ENCODE measurements at places on chromosomes 3 and 15. TPM values are rescaled to one million over a fixed set of nuclear protein-coding genes. Genes with fewer than 3 reads are reported as not detected.

GRCh38 chr3:851098-851790, 241.6 kb upstream of the CNTN6 start:
- DNase-seq, result no peak
- no peaks in the 10 kb centered on the region for H3K27me3 ChIP-seq
- H3K4me3 ChIP-seq, result no peak overlapping the region
- no peaks in the 10 kb centered on the region for H3K4me1 ChIP-seq

- H3K4me1 ChIP-seq, result peaks cover 12% of the 10 kb centered on the region
- H3K36me3 ChIP-seq, result no peaks in the 10 kb centered on the region
- H3K27me3 ChIP-seq, result no peaks in the 10 kb centered on the region
These were observed 42.3 kb downstream of the CGNL1 start for GRCh38 chr15:57418635-57419034.

GRCh38 chr3:127411083-127411727, 123.4 kb upstream of the PRR20G start:
- no peaks in the 10 kb centered on the region for H3K27me3 ChIP-seq
- H3K36me3 ChIP-seq, result no peaks in the 10 kb centered on the region
- no peak overlapping the region for H3K27ac ChIP-seq
- H3K4me1 ChIP-seq, result no peaks in the 10 kb centered on the region
- no peak for DNase-seq
- H3K4me3 ChIP-seq, result no peak overlapping the region

DNA sequence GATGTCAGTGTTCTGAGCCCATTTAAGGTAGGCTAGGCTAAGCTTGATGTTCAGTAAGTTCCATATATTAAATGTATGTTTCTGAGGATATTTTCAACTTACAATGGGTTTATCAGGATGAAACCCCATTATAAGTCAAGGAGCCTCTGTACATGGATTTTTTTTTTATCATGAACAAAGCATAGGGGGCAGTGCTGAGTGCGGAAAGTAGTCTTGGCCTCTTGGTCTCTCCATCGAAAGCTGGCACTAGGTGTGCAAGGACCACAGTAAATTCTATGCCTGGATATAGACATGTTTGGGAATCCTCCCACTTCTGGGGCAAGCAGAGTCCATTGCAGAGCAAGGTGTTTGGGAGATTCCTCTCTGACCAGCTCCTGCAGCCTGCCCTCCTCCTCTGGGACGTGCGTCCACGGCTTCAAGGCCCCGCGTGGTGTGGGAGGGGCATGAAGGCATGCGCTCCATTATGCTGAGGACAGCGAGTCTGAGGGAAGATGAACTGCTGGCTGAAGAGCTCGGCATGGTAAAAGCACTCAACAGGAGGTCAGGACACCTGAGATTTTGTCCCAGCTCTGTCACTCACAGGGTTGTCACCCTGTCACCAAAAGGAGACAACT, 122.9 kb upstream of the LIPC start:
- no peaks in the 10 kb centered on the region for H3K4me1 ChIP-seq
- no peak overlapping the region for H3K27ac ChIP-seq
- no peak for DNase-seq
- H3K36me3 ChIP-seq, result no peaks in the 10 kb centered on the region

DNA sequence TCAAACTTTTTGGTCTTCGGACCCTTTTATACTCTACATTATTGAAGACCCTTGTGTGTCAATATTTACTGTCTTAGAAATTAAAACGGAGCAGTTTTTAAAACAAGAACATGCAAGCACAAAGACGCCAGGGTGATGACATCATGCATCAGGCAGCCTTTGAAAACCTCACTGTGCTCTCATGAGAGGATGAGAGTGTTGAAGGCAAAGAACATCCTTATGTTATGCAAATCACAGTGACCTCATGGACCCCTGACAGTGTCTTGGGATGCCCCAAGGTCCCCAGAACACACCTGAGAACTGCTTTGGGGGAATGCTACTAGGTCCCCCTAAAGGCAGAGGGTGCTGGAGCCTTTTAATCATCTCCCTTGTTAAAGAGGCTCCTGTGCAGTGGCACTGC, 51.6 kb downstream of the CHDH start:
- no peaks in the 10 kb centered on the region for H3K27me3 ChIP-seq
- H3K36me3 ChIP-seq, result no peaks in the 10 kb centered on the region
- no peak overlapping the region for H3K27ac ChIP-seq
- H3K4me3 ChIP-seq, result no peak overlapping the region

GRCh38 chr3:16337856-16338540, 73.0 kb downstream of the OXNAD1 start:
- no peaks in the 10 kb centered on the region for H3K36me3 ChIP-seq
- H3K27me3 ChIP-seq, result no peaks in the 10 kb centered on the region
- no peaks in the 10 kb centered on the region for H3K4me1 ChIP-seq
- H3K4me3 ChIP-seq, result no peak overlapping the region
- no peak overlapping the region for H3K27ac ChIP-seq
- peak; percentile 27 for DNase-seq

GRCh38 chr15:83219026-83219425, 11.4 kb upstream of the HDGFL3 start:
- no peaks in the 10 kb centered on the region for H3K36me3 ChIP-seq
- no peaks in the 10 kb centered on the region for H3K27me3 ChIP-seq
- H3K4me1 ChIP-seq, result no peaks in the 10 kb centered on the region
- no peak overlapping the region for H3K27ac ChIP-seq
- no peak overlapping the region for H3K4me3 ChIP-seq
- DNase-seq, result no peak

GRCh38 chr3:27340534-27340933, 28.6 kb downstream of the NEK10 start:
- no peak overlapping the region for H3K4me3 ChIP-seq
- H3K36me3 ChIP-seq, result no peaks in the 10 kb centered on the region
- DNase-seq, result no peak
- no peaks in the 10 kb centered on the region for H3K27me3 ChIP-seq

DNA sequence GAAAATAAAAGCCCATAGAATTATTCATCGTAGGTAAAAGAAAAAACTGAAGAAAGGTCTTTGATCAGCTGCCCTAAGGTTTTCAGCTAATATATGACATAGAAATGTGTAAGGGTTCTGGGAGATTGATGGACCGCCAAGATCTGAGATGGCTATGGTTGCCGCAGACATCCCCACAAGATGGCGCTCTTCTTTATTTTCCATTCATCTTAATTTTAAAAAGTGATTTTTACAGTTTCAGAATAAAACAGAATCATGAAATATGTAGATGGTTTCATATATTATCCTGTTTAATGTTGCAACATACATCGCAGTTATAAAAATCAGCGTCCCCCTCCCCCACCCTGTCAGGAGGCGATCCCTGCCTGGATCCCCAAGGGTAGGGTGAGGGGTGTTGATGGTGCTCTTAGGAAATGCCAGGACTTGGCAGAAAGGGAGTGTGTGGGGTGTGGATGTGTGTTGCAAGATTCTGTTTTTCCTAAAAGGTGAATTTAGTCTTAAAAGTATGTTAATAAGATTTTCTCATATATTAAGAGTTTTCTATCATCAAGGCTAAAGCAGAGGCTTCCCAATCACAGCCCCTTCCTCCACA, 68.8 kb downstream of the ANXA2 start:
- no peaks in the 10 kb centered on the region for H3K36me3 ChIP-seq
- DNase-seq, result peak; percentile 22

DNA sequence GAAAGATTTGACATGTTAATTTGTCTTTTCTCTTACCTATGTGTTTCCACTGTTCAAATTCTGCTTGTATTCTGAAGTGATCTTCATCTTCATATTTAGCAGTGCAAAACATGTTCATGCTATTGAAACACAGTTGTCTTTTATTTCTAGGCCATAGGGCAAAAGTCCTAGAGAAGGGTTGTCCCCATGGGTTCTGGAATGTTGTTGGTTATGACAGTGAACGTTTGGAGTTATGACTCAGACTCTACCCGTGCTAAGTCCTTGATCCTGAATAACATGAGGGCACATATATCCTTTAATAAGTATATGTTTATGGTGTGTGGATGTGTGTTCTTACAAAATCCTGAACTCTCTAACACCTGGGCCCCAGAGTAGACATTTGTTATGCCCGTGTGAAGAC, 23.0 kb upstream of the ARPP21 start:
- H3K4me1 ChIP-seq, result no peaks in the 10 kb centered on the region
- no peak overlapping the region for H3K27ac ChIP-seq
- no peak overlapping the region for H3K4me3 ChIP-seq
- no peaks in the 10 kb centered on the region for H3K27me3 ChIP-seq
- DNase-seq, result no peak

GRCh38 chr15:91679447-91679846, 174.1 kb upstream of the SLCO3A1 start:
- H3K4me3 ChIP-seq, result no peak overlapping the region
- no peaks in the 10 kb centered on the region for H3K36me3 ChIP-seq
- H3K27me3 ChIP-seq, result no peaks in the 10 kb centered on the region
- no peak for DNase-seq

- H3K4me1 ChIP-seq, result peaks cover 13% of the 10 kb centered on the region
- no peak for DNase-seq
- H3K27ac ChIP-seq, result no peak overlapping the region
- H3K27me3 ChIP-seq, result no peaks in the 10 kb centered on the region
These were observed 99.1 kb downstream of the MESD start for GRCh38 chr15:80890341-80891005.

- no peaks in the 10 kb centered on the region for H3K4me1 ChIP-seq
- no peak overlapping the region for H3K27ac ChIP-seq
- no peak for DNase-seq
- no peaks in the 10 kb centered on the region for H3K36me3 ChIP-seq
- no peaks in the 10 kb centered on the region for H3K27me3 ChIP-seq
- no peak overlapping the region for H3K4me3 ChIP-seq
These were observed 678.4 kb downstream of the ROBO2 start for GRCh38 chr3:77718311-77718710.

- H3K27ac ChIP-seq, result no peak overlapping the region
- H3K27me3 ChIP-seq, result no peaks in the 10 kb centered on the region
- H3K36me3 ChIP-seq, result no peaks in the 10 kb centered on the region
- no peak for DNase-seq
- H3K4me1 ChIP-seq, result peaks cover 38% of the 10 kb centered on the region
- no peak overlapping the region for H3K4me3 ChIP-seq
These were observed 89.0 kb downstream of the BDH1 start for GRCh38 chr3:197466586-197467399.

- H3K4me1 ChIP-seq, result peaks cover 14% of the 10 kb centered on the region
- H3K4me3 ChIP-seq, result no peak overlapping the region
- no peaks in the 10 kb centered on the region for H3K27me3 ChIP-seq
- H3K27ac ChIP-seq, result no peak overlapping the region
- no peak for DNase-seq
These were observed 28.3 kb downstream of the LMCD1 start for GRCh38 chr3:8529738-8530525.

GRCh38 chr3:113304102-113304501, 92.7 kb downstream of the BOC start:
- H3K36me3 ChIP-seq, result peaks cover 4% of the 10 kb centered on the region
- no peaks in the 10 kb centered on the region for H3K27me3 ChIP-seq
- H3K4me1 ChIP-seq, result no peaks in the 10 kb centered on the region
- no peak for DNase-seq

GRCh38 chr3:157237886-157238285, 77.9 kb upstream of the CCNL1 start:
- no peaks in the 10 kb centered on the region for H3K36me3 ChIP-seq
- H3K27ac ChIP-seq, result no peak overlapping the region
- no peak overlapping the region for H3K4me3 ChIP-seq
- H3K4me1 ChIP-seq, result no peaks in the 10 kb centered on the region
- H3K27me3 ChIP-seq, result no peaks in the 10 kb centered on the region

DNA sequence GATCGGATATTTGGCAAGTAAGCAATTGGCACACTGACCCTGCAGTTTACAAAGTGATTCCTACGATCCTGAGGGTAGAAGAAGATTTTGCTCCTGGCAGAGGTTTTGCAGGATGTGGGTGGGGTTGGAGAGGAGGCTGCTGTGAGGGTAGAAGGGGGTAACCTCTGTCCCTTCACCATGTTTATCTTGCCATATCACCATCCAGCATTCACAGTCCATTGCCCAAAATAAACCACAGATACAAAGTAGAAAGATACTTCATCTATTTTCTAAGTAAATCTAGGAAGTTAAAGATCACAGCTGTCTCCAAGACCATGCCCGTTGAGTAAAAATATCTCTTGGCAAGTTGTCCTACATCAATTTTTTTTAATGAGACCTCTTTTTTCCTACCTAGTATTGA, 51.6 kb downstream of the LIPC start:
- H3K4me3 ChIP-seq, result no peak overlapping the region
- DNase-seq, result no peak
- H3K4me1 ChIP-seq, result peaks cover 4% of the 10 kb centered on the region
- no peak overlapping the region for H3K27ac ChIP-seq
- H3K36me3 ChIP-seq, result no peaks in the 10 kb centered on the region
- H3K27me3 ChIP-seq, result no peaks in the 10 kb centered on the region

GRCh38 chr3:69370901-69371301, 15.0 kb downstream of the FRMD4B start:
- no peak overlapping the region for H3K27ac ChIP-seq
- H3K4me1 ChIP-seq, result peaks cover 10% of the 10 kb centered on the region
- no peak overlapping the region for H3K4me3 ChIP-seq
- no peaks in the 10 kb centered on the region for H3K27me3 ChIP-seq
- DNase-seq, result no peak

DNA sequence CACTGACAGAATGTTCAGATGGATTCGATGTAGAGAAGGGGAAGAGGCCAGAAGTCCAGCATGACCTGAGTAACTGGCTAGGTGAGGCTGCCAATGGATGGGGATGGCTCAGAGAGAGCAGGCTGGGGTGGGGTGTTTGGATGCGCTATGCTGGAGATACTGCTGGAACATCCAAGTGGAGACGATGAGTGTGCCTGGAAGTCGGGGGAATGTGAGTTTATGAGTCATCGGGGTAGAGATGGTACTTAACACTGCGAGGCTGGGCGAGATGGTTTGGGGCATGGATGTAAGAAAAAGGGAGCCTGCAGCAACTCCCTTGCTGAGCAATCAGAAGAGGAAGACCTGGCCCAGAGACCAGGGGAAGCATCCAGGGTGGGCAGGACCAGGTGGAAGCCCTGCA, 180.7 kb downstream of the SLCO3A1 start:
- DNase-seq, result no peak
- H3K27me3 ChIP-seq, result no peaks in the 10 kb centered on the region
- no peak overlapping the region for H3K4me3 ChIP-seq
- H3K27ac ChIP-seq, result no peak overlapping the region
- peaks cover 8% of the 10 kb centered on the region for H3K4me1 ChIP-seq

- H3K4me3 ChIP-seq, result no peak overlapping the region
- no peaks in the 10 kb centered on the region for H3K36me3 ChIP-seq
- H3K27me3 ChIP-seq, result no peaks in the 10 kb centered on the region
- no peak for DNase-seq
- H3K27ac ChIP-seq, result no peak overlapping the region
These were observed 177.3 kb upstream of the RGMA start for GRCh38 chr15:93266291-93266690.

Gene GRM2
- total RNA-seq, result 0.26 TPM

Gene PLSCR5
- not detected for total RNA-seq

Gene ACSBG1
- not detected for total RNA-seq

Gene BHLHE40
- 28.5 TPM for total RNA-seq

Gene RASGRF1
- 1.0 TPM for total RNA-seq

Gene GOLGA8O
- not detected for total RNA-seq

Gene GPR62
- not detected for total RNA-seq

Gene ALG1L2
- total RNA-seq, result not detected

Gene PDCD10
- total RNA-seq, result 36.1 TPM

Gene PCSK6
- total RNA-seq, result 10.1 TPM

Measured in body of pancreas (tissue), 4 donors.